ENCODE measurements at places on chromosomes 3 and 15. TPM values are rescaled to one million over a fixed set of nuclear protein-coding genes. Genes with fewer than 3 reads are reported as not detected.

DNA sequence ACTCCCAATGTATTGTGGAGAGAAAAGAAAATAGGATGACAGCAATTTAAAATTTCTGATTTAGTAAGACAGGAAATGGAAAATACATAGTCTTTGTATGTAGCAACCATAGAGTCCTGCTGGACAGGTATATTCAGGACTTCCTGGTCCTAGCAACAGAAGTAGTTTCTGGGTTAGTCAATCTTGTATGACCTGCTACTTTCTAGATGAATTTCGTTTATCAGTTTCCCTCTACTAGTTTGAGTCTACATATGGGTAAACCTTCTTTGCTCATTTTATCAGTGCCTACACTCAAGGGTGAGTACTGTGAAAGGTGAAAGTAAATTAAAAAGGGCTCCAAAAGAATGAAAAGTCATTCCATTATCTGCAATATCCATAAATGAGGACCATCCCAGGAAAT, 309.8 kb downstream of the UNC13C start:
- no peak for DNase-seq

- no peak for DNase-seq
These were observed 6.3 kb downstream of the INAFM2 start for GRCh38 chr15:40329804-40330203.

- no peak for DNase-seq
These were observed 226.8 kb downstream of the PLCL2 start for GRCh38 chr3:17111586-17111985.

- DNase-seq: no peak
These were observed 56.1 kb downstream of the CALML4 start for GRCh38 chr15:68149059-68149458.

The LIPC gene
- 0.80 TPM for total RNA-seq

DNA sequence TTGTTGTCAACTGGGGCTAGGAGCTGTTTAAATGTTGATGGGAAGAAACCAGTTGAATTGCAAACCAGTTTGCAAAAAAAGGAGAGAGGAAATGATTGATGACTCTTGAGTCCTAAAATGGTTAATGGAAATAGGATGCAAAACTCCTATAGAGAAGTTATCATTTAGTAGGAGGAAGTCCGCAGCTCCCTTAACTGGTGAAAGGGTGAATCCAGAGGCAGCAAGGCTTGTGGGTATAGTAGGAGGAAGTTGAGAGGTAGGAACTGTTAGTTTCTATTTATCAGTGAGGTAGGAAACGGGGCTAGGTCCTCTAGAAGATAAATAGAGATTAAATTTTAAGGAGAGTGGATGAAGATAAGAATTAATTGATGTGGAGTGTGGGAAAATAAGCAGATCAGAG, 15.4 kb downstream of the IREB2 start:
- DNase-seq: no peak

The AP3B2 gene
- total RNA-seq: 8.0 TPM

The OXNAD1 gene
- total RNA-seq: 22.8 TPM

GRCh38 chr3:43180694-43181093, 74.8 kb upstream of the POMGNT2 start:
- no peak for DNase-seq

GRCh38 chr3:187770224-187770623, 25.0 kb upstream of the BCL6 start:
- DNase-seq: no peak
